Forelimb muscle (tissue), 1 donor: ENCODE measurements at places on chromosomes 2 and 18. TPM values are rescaled to one million over a fixed set of nuclear protein-coding genes. Genes with fewer than 3 reads are reported as not detected.

The INO80B gene
- 19.0 TPM for polyA plus RNA-seq

The SCN7A gene
- 33.2 TPM for polyA plus RNA-seq

The CD302 gene
- 13.5 TPM for polyA plus RNA-seq

The ANKRD12 gene
- polyA plus RNA-seq, result 18.9 TPM

The ANKRD23 gene
- 21.3 TPM for polyA plus RNA-seq

The ANKRD53 gene
- polyA plus RNA-seq, result 1.6 TPM

The IAH1 gene
- polyA plus RNA-seq, result 53.0 TPM

The TUBA3D gene
- 0.72 TPM for polyA plus RNA-seq

The XDH gene
- not detected for polyA plus RNA-seq

The C1GALT1C1L gene
- polyA plus RNA-seq, result 1.0 TPM

The MALL gene
- 6.8 TPM for polyA plus RNA-seq

The ANKRD30BL gene
- not detected for polyA plus RNA-seq

The CCDC85A gene
- 3.2 TPM for polyA plus RNA-seq

The UGT1A8 gene
- not detected for polyA plus RNA-seq

The CFAP53 gene
- 0.32 TPM for polyA plus RNA-seq

The TMEM247 gene
- not detected for polyA plus RNA-seq

The CHRNA1 gene
- 158 TPM for polyA plus RNA-seq

The ADRA2B gene
- 2.1 TPM for polyA plus RNA-seq

The TXNDC2 gene
- 0.05 TPM for polyA plus RNA-seq

The PDE11A gene
- 1.00 TPM for polyA plus RNA-seq

The CHMP1B gene
- polyA plus RNA-seq, result 21.7 TPM

The AKAIN1 gene
- polyA plus RNA-seq, result not detected

The PDE1A gene
- 8.0 TPM for polyA plus RNA-seq

The C1D gene
- 31.3 TPM for polyA plus RNA-seq

The RAPGEF4 gene
- 2.4 TPM for polyA plus RNA-seq

The FECH gene
- 21.7 TPM for polyA plus RNA-seq

The DCAF17 gene
- polyA plus RNA-seq, result 14.7 TPM

The ILKAP gene
- polyA plus RNA-seq, result 35.1 TPM
